ENCODE measurements at places on chromosomes 5 and 9. TPM values are rescaled to one million over a fixed set of nuclear protein-coding genes. Genes with fewer than 3 reads are reported as not detected.

DNA sequence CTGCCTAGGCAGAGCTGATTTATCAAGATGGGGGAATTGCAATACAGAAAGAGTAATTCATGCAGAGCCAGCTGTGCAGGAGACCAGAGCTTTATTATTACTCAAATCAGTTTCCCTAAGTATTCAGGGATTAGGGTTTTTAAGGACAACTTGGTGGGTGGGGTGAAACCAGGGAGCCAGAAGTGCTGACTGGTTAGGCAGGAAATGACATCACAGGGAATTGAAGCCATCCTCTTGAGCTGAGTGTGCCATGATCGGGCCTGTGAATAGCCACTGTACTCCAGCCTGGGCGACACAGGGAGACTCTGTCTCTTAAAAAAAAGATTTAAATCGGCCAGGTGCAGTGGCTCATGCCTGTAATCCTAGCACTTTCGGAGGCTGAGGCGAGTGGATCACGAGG lies 45.3 kb upstream of the CDK5RAP2 start:
- no peak overlapping the region for H3K4me3 ChIP-seq
- no peak for DNase-seq
- no peaks in the 10 kb centered on the region for H3K36me3 ChIP-seq
- peaks cover 6% of the 10 kb centered on the region for H3K4me1 ChIP-seq

Gene NMUR2
- not detected for total RNA-seq

DNA sequence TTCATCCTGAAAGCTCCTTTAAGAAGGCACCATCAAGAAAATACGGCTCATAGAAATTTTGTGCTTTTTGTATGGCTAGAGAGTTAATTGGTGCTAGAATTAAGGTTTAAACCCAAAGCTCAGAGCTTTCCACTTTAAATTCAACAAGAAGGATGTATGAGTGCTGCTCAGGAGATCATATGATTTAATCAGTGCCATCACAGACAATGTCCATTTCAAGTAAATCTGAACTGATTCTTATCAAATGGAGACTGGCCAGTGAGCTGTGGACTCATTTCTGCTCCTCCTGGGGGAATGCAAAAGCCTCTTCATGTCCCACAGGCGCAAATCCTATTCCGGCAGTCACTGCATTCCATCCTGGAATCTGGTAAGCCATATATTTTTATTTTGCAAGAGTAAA lies 327.2 kb downstream of the BNC2 start:
- DNase-seq = no peak
- no peak overlapping the region for H3K27ac ChIP-seq
- H3K36me3 ChIP-seq = no peaks in the 10 kb centered on the region
- no peak overlapping the region for H3K4me3 ChIP-seq
- H3K4me1 ChIP-seq = no peaks in the 10 kb centered on the region

- no peak overlapping the region for H3K27ac ChIP-seq
- no peaks in the 10 kb centered on the region for H3K4me1 ChIP-seq
- no peak overlapping the region for H3K4me3 ChIP-seq
- no peak for DNase-seq
- no peaks in the 10 kb centered on the region for H3K36me3 ChIP-seq
- no peaks in the 10 kb centered on the region for H3K27me3 ChIP-seq
Measured at GRCh38 chr5:17314907-17315471, 97.6 kb downstream of the BASP1 start.

- H3K36me3 ChIP-seq = no peaks in the 10 kb centered on the region
- no peak overlapping the region for H3K4me3 ChIP-seq
- H3K27ac ChIP-seq = no peak overlapping the region
- DNase-seq = no peak
- H3K4me1 ChIP-seq = no peaks in the 10 kb centered on the region
- no peaks in the 10 kb centered on the region for H3K27me3 ChIP-seq
Measured at GRCh38 chr5:146832985-146833732, 45.4 kb downstream of the PPP2R2B start.

Gene SPATA31A3
- total RNA-seq = not detected

DNA sequence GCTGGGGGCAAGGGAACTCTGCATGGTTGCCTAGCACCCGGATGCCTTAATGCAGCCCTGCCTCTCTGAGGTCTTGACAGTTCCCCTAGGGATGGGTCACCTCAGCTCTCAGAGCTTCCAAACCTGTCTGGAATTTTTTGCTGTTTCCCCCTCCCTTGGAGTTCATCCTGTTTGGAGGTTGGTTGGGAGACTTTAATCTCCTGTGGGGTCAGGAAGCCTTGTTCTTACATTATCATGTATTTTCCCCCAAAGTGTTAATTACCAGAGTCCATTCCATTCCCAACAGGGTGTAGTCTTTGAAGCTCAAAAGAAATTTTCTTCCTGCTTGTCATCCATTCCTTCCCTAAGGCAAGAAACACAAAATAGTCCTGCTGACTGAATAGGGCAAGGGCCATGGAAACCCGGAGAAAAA lies 150.3 kb upstream of the SPRY4 start:
- H3K4me3 ChIP-seq = no peak overlapping the region
- no peaks in the 10 kb centered on the region for H3K27me3 ChIP-seq
- peaks cover 21% of the 10 kb centered on the region for H3K4me1 ChIP-seq
- peaks cover 3% of the 10 kb centered on the region for H3K36me3 ChIP-seq
- DNase-seq = no peak
- H3K27ac ChIP-seq = no peak overlapping the region

GRCh38 chr9:107109324-107109723 lies 173.8 kb upstream of the RAD23B start:
- no peak for DNase-seq
- H3K27me3 ChIP-seq = no peaks in the 10 kb centered on the region
- no peak overlapping the region for H3K27ac ChIP-seq

Gene AIF1L
- total RNA-seq = 0.50 TPM

Data from activated CD4-positive, alpha-beta memory T cell treated with anti-CD3 and anti-CD28 coated beads, Interleukin-2, amount 10 ng/mL, durations not matched to agents 7 days and 5 days (primary cell).